Testis (tissue), 5 donors: ENCODE measurements at places on chromosomes 6 and 20. TPM values are rescaled to one million over a fixed set of nuclear protein-coding genes. Genes with fewer than 3 reads are reported as not detected.

Gene SEMG1
- total RNA-seq, result not detected

Gene PHACTR3
- total RNA-seq, result 0.94 TPM

DNA sequence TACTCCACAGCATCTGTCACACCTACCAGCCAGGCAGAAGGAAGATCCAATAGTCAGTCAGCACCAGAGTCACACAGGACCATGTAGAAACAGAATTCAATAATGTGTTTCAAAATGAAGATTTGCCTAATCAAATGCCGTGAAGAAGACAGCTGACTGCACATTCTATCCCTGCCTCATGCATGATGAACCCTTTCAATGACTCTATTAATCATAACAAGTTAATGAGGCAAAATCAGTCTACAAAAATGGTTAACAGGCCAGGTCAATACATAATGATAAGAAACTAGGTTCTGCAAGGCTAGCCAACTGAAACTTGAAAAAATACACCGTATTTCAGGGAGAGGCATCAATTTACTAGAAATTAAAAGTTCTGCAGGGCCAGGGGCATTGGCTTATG is 6.7 kb upstream of the PNRC1 start:
- peaks cover 18% of the 10 kb centered on the region for H3K4me1 ChIP-seq

Gene SPEF1
- 12.1 TPM for total RNA-seq

- H3K27me3 ChIP-seq, result no peaks in the 10 kb centered on the region
- H3K4me1 ChIP-seq, result no peaks in the 10 kb centered on the region
- no peak overlapping the region for H3K27ac ChIP-seq
- no peaks in the 10 kb centered on the region for H3K36me3 ChIP-seq
- no peak for DNase-seq
Observed at GRCh38 chr6:40417031-40417430, 170.1 kb downstream of the LRFN2 start.

GRCh38 chr6:136410201-136411024 is 120.8 kb upstream of the BCLAF1 start:
- DNase-seq, result no peak
- H3K27ac ChIP-seq, result no peak overlapping the region
- H3K4me3 ChIP-seq, result no peak overlapping the region

DNA sequence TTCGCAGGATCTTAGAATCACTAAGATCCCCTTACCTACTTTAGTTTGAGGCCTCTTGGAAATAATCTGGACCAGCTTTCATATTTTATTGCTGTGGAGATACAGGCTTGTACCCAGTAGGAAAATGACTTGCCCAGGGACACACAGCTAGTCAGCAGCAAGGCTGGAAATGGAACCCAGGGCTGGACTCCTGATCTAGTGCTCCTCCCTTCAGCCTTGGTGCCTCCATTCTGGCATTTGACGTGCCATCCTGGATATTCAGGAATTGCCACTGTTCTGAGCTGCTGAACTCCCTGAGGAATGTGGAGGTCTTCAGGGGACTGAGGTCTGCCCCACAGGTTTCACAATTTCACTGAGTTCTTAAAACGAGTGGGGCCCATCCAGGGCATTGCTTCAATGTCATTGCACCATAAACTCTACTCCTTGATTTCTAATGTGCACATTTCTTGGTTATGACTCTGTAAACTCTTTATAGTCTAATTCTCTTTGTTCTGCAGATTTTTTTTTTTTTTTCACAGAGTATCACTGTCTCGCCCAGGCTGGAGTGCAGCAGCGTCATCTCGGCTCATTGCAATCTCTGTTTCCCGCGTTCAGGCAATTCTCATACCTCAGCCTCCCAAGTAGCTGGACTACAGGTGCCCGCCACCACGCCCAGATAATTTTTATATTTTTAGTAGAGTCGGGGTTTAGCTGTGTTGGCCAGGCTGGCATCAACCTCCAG is 26.7 kb upstream of the CDKN1A start:
- DNase-seq, result no peak
- H3K36me3 ChIP-seq, result no peaks in the 10 kb centered on the region
- H3K4me1 ChIP-seq, result peaks cover 7% of the 10 kb centered on the region
- no peak overlapping the region for H3K4me3 ChIP-seq
- H3K27me3 ChIP-seq, result no peaks in the 10 kb centered on the region

- no peak for DNase-seq
- H3K27me3 ChIP-seq, result no peaks in the 10 kb centered on the region
- H3K4me3 ChIP-seq, result no peak overlapping the region
- no peak overlapping the region for H3K27ac ChIP-seq
- H3K4me1 ChIP-seq, result no peaks in the 10 kb centered on the region
Observed at GRCh38 chr20:5046656-5047339, 45.5 kb upstream of the SLC23A2 start.

DNA sequence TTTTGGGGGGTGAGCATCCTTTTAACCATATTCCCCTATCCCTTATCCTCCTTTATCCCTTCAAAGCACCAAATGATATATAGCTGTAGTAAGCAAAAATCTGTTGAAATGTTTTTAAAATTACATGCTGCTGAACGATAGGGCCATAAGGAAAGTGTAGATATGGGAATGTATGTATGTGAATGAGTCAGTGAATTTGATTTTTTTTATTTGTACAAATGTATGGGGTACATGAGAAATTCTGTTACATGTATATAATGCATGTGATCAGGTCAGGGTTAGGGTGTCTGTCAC is 327.2 kb downstream of the ZFAND3 start:
- no peak for DNase-seq
- no peak overlapping the region for H3K27ac ChIP-seq
- H3K4me1 ChIP-seq, result no peaks in the 10 kb centered on the region
- no peaks in the 10 kb centered on the region for H3K27me3 ChIP-seq
- no peak overlapping the region for H3K4me3 ChIP-seq
- no peaks in the 10 kb centered on the region for H3K36me3 ChIP-seq

Gene TMEM244
- not detected for total RNA-seq
